ENCODE measurements at places on chromosomes 2 and 18.

DNA sequence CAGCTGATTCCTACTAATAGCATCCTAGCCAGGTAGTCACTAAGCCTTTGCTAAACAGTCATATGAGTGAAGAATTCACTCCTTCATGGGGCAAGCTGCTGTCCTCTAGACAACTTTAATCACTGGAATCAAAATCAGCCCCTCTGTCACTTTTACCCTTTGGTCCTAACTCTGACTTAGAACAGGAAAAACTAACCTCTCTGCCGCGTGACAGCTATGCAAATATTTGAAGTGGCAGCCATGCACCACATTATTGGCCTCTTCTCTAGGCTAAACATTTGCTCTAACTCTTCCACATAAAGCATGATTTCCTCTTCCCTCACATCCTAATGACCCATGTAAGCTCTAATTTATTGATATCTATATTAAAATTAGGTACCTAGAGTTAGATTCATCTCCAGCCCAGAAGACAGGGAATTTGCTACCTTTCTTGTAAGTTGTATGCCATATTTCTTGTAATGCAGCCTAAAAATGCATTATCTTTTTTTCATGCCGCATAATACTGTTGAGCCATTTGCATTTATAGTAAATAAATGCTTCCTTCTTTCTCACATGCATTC lies 12.8 kb upstream of the ONECUT2 start:
- peak; percentile 34 for DNase-seq

- DNase-seq: no peak
Observed at GRCh38 chr2:108074946-108075345, 88.6 kb downstream of the SLC5A7 start.

GRCh38 chr2:70964596-70965386 lies 13.6 kb upstream of the ANKRD53 start:
- no peak for DNase-seq

- no peak for DNase-seq
Observed at GRCh38 chr2:85062565-85062964, 70.6 kb upstream of the TCF7L1 start.

DNA sequence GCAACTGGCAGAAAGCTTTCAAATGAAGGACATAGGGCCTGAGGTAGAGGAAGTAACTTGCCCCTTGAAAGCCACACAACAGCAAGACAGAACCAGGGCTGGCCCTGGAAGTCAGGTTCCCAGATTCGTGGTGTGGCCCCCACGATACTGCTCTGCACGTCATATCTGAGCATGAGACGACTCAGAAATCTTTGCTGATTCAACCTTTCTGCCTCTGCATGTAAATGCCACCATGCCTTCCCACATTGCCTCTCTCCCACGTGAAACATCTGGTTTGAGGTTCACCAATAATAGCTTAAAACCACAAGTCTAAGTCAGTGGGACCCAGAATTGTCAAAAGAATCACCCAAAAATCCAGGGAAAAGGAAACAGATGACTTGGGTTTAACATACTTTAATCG lies 214.0 kb upstream of the TRIB2 start:
- DNase-seq: no peak

GRCh38 chr18:9466846-9467245 lies 8.5 kb upstream of the RALBP1 start:
- no peak for DNase-seq

GRCh38 chr2:235723811-235724465 lies 230.1 kb downstream of the AGAP1 start:
- no peak for DNase-seq

GRCh38 chr2:216742411-216742810 lies 47.1 kb upstream of the IGFBP5 start:
- no peak for DNase-seq

- no peak for DNase-seq
Observed at GRCh38 chr2:157318884-157319283, 6.7 kb downstream of the ERMN start.

DNA sequence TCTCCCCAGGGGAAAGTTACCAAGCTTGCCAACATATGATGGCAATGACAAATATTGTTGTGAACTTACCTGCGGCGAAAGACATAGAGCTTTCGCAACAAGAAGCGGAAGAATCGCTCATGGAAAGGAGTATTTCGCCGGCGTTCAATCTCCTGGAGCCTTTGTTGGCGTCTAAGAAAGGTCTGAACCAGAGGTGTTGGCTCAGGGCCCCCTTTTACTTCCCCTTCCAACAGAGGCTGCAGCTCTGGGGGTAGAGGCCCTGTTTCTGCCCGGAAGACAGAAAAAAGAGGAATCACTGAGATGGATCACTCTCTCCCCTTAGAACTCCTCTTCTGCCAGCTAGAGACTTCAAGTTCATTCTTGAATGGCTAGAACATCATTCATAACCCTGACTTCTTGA lies 10.8 kb downstream of the GGCX start:
- DNase-seq: no peak

DNA sequence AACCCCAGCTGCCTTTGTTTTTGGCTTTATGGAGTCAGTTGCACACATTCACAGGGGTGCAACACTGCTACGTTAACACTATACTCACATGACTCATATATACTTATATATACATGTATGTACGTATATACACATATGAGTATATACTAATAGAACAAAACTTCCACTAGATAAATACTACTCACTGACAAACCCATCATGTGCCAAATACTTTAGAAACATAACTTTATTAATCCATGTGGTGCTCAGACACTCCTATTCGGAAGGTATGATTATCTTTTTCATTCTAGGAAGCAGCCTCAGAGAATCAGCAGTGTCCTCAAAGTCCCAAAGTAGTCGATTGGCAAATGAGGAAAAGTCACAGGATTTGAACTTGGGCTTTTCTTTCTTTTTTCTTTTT lies 7.9 kb downstream of the PMAIP1 start:
- DNase-seq: no peak

- DNase-seq: no peak
Observed at GRCh38 chr2:172072303-172072702, 13.0 kb upstream of the DLX1 start.

GRCh38 chr2:22221006-22221405 lies 1097.2 kb downstream of the TDRD15 start:
- DNase-seq: no peak

DNA sequence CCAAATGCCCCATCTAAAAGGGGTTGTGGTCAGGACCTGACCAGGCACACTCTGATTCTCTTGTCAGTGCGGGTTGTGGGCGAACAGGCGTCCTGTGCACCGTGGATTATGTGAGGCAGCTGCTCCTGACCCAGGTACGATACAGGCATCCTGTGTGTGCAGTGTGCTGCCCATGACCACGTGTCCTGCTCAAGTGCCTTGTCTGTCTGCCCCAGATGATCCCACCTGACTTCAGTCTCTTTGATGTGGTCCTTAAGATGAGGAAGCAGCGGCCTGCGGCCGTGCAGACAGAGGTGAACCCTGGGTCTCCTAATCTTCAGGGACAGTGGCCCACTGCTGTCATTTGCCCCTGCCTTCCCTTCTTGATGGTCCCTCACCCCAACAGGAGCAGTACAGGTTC lies 14.6 kb downstream of the PTPN18 start:
- DNase-seq: no peak

- no peak for DNase-seq
Observed at GRCh38 chr18:48693625-48694262, 154.9 kb downstream of the CTIF start.

DNA sequence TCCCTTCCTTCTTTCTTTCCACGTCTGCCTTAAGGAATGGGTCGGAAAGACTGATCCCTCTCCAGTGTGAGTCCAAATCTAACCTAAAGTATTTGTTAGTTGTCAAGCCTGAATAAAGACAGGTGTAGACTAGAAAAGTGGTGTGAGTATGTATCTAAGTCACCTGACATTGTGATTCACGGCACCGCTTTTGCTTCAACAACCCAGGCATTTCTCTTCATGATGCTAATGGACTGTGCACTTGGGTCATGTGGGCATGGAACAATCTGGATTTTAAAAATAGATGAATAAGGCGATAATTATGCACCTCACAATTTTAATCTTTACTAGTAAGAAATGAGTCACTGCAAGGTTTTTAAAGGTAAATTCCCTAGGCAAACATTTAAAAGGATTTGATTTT lies 107.5 kb downstream of the LIPG start:
- DNase-seq: no peak

DNA sequence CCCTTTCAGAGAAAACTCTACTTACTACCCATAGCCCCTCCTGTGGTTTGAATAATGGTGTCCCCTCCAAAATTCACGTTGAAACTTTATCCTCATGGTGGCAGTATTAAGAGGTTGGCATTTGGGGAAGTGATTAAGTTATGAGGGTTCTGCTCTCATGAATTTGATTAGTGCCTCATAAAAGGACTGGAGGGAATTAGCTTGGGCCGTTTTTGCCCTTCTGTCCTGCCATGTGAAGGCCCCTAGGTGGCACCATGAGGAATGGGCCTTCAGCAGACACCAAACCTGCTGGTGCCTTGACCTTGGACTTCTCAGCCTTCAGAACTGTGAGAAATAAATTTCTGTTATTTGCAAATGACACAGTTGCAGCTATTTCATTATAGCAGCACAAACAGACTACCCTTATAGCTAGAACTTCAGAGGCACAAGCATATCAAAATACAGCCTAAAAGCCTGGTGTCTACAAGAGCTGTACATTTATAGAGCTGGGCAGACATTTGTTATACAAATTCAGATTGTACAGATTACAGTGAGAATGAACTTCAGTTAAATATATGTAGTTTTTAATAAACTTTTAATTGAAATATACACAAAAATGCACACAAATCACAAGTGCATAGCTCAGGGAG lies 2.6 kb upstream of the PTPN2 start:
- no peak for DNase-seq

DNA sequence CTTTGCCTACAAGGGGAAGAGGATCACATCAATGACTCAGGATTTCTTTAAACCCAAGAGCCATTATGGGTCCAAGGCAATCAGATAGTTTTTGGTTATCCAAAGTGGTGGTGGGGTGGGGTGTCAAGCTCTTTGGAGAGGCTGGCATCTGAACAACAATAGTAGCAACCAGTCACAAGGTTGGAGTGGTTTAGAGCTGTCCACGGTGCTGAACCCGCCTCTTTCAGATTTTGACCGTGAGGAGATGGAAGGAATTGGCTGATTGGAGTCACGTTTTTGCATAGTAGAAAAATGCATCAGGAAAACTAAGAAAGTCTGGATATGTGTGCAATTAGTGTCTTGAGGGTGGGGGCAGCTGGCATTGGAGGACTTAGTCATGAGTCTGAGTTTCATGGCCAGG lies 159.9 kb downstream of the LOXHD1 start:
- no peak for DNase-seq

DNA sequence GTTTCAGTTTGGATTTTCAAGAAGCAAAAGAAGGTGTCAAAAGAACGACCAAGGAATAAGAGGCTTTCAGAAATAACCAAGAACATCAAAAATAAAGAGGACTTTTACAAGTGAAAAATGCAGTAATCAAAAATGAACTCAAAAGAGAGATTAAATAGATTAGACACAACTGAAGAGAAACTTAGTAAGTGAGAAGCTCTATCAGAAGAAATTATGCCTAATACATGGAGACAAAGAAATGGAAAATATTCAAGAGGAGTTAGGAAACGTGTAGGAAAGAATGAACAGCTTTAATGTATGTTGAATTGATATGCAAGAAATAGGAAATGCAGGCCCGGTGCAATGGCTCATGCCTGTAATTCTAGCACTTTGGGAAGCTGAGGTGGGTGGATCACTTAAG lies 145.8 kb downstream of the ACOXL start:
- no peak for DNase-seq

DNA sequence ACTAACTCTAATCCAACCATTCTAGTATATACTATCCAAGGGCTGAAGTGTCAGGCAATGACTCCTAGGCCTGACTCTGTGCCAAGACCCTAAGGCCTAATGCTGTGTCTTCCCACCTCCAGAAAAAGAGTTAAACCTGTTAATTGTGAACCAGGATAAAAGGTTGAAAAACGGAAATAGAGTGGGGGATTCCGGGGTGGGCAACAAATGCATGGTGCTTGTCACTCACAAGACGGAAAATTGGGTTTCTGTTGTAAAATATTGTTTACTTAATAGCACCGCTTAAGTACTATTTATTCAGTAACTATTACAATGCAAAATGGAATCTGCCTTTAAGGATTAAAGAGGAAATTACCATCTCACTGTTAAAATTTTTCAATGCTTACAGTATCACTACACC lies 3.2 kb downstream of the STK17B start:
- DNase-seq: no peak

DNA sequence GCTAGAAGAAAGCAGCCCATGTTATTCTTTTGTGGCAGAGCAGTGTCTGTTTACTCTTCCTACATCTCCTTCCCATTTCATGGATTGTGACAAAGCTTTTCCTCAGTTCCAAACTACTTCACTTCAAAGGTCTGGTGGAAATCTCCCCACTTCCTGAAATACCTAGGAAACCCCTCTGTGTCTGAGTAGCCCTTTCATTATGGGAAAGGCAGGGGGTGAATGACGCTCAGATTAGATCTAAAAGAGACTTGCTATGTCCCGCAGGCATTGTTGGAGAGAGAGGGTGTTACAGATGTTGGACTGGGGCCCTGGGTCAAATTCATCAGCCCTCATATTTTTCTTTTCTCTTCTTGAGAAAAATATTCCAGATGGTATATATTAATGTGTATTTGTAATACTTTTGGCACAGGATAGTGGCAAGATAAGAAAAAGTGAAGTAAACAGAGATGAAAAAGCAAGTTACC lies 675.0 kb downstream of the IRS1 start:
- DNase-seq: no peak

GRCh38 chr2:172596776-172597175 lies 40.9 kb downstream of the PDK1 start:
- no peak for DNase-seq

DNA sequence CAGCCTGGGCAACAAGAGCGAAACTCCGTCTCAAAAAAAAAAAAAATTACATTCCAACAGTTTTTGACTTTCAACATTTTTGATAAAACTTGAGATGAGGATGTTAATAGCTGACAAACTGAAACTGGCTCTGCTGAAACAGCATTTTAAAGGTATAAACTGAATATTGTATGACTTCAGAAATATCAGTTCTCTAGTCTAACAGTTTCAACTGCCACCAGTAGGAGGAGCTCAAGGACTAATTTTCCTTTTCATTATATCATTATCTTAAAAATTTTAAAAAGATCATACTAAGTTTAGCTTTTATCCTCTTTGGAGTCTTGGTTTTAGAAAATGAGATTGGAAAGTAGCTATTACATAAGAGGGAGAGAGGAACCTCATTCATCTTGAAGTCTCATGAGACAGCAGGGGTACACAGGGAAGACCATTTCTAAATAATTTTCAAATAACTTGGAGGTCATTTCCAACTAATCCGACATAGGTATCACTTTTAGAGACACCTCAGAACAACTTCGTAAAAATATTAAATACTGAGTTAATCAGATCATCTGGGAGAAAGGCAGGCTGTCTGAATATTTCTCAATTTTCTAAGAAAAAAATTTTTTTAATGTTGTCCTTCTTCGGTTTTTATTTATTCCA lies 37.6 kb upstream of the MCM6 start:
- DNase-seq: peak; percentile 33

GRCh38 chr2:201186982-201187381 lies 4.0 kb downstream of the CASP10 start:
- DNase-seq: no peak

GRCh38 chr2:233441161-233442027 lies 87.1 kb downstream of the DGKD start:
- DNase-seq: no peak

Data from NCI-H2029 treated with DMSO at 0.1 percent for 48 hours (cell line).